AG09319 (cell line): ENCODE measurements at places on chromosomes 6 and 20.

DNA sequence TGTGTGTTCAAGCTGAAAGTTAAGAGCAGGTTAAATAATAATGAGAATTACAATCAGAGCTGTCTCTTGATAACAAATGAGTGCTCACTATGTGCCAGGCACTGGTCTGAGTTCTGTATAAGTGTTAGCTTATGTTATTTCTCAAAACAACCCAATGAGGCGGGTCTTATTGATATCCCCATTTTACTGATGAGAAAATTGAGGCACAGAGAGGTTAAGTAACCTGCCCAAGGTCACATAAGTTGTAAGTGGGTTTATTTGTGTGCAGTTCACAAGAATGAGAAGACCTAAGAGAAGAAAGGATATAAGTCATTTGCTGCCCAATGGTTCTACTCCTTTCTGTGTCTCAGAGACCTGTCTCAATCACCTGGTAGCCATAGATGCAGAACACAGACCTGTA lies 34.1 kb upstream of the ARMH2 start:
- no peak for DNase-seq

DNA sequence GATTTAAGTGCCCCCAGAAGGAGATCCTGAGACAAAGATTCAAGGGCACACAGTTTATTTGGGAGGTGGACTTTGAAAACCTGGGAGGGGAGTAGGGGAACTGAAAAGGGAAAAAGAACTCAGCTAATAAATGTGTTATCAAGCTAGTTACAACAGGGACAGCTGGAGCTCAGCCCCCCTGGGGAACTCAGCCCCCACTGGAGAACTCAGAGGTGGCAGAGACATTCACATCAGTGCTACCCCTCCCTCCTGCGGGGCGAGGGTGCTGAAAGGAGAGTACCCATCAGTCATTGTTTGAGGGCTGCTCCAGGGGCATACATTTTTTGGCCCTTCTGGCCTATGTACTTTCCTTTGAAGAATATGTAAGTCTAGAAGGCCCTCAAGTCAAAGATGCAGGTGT lies 101.4 kb downstream of the LRFN2 start:
- DNase-seq: no peak

- no peak for DNase-seq
Observed at GRCh38 chr20:62354811-62355341, 12.2 kb downstream of the LAMA5 start.

DNA sequence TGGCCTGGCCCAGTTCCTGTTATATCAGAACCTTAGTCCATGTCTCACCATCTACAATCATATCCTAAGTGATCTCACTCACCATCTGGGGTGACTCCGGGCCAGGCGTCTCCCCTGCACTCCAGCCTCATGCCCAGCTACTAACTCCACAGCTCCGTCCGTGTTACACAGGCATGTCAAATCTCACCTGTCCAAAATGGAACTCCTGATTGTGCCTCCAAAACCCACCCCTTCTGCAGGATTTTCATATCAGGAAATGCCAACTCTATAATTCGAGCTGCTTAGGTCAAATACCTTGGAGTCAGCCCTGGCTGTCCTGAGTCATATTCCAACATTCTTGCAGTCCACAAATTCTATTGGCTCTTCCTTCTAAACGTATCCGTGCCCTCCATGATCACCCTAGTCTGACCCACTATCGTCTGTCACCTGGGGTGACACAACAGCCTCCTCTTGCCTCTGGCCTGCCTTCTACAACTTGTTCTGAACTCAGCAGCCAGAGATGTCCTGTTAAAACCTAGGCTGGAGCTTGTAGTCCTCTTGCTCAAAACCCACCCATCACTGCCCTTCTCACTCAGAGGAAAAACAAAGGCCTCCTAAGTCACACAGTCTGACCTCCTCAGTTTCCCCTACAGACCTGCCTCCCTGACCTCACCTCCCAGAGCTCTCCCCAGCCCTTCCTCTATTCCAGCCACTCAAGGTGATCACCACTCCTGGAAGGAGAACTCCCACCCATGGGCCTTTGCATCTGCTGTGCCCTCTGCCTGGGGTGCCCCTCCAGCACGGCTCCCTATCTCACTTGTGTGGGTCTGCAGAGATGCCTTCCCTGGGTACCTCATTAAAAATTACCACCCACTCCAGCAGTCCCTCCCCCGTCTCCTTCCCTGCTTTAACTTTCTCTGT lies 85.3 kb upstream of the SIRPA start:
- DNase-seq: no peak

DNA sequence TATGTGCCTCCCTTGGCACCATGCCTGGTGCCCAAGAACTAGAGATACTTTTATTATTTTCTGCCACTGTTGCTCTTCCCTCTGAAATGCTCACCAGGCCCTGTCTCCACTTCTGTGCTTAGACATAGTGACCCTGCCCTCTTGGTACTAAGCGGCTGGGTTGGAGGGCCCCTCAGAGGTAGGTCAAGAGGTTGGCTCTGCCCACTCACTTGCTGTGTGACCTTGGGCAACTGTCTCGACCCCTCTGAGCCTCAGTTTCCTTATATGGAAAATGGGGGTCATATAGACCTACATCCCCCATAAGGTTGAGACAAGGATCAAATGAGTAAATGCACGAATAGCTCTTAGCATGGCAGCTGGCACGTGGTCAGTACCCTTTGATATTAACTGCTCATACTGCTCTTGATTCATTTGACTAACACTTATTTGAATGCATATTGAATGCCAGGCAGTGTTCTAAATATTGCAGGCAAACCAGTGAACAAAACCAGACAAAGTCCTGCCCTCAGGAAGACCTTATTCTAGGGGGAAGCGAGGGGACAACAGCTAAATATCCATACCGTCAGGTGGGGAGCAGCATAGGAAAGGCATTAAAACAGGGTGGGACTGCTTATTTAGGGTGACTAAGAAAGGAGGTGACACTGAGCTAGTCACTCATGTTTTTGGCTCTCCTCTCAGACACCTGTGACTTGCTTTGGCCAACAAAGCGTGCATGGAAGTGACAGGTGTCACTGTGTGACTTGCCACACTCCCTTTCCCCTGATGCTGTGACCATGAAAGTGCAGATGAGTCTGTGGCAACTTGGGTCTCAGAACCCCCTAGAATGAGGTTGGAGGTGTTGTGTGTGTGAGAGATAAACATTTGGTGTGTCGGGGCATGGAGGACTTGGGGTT lies 14.3 kb upstream of the SPO11 start:
- no peak for DNase-seq

GRCh38 chr6:144195671-144196270 lies 45.5 kb downstream of the STX11 start:
- no peak for DNase-seq

DNA sequence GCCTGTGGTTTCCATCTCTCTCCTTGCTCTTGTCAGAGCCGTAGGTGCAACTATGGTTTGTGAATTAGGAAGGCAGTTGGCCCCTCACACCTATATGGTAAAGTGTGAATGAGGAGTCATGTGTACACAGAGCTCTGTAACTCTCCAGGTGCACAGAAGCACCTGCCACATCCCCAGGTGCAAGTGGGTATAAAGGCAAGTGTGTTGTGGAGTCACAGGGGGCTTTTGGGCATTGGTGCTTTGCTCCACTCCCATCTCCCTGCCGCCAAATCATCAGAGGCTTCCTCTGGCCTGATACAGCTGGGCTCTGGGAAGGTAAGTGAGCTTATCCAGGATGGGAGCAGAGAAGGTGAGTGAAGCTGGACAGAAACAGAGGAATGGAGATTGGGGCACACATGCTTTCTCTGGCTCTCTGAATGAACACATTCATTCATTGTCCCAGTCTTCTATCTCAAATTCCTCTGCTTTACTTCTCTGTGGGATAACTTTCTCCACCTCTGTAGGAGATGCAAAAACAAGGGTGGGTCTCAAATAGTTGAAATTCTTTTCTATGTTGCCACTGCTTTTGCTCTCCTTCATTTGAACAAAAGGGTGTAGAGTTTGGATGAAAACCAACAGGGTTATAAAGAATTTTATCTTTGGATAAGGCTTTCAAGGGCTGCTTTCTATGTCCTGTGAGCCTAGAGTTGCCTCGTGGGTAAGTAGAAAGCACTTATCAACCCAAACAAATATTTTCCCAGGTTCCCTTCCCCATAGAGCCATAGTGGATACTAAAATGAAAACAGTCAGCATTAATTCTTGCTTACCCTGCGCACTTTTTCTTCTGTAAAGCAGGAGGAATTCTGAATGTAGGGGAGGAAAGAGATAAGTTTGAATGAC lies 45.0 kb upstream of the RIPOR2 start:
- DNase-seq: no peak

GRCh38 chr6:104630955-104631354 lies 228.8 kb downstream of the HACE1 start:
- no peak for DNase-seq

DNA sequence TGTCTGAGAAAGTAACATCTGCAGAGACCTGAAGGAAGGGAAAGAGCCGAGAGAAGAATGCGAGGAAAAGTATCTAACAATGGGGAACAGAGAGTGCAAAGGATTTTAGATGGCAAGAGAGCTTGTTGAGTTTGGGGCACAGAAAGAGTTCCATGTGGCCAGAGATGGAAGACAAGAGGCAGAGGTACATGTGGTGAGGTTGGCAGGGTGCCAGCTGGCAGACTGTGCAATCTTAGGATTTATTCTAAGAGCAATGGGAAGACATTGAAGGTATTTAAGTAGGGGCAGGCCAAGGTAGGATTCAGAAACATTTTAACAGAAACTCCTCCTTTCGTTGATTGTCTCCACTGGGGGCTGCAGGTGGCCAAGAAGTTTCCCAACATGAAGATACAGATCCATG lies 20.4 kb upstream of the LBP start:
- no peak for DNase-seq

- DNase-seq: no peak
Observed at GRCh38 chr20:60236613-60237012, 278.4 kb downstream of the CDH26 start.

GRCh38 chr6:56843476-56844349 lies 111.2 kb upstream of the BEND6 start:
- DNase-seq: no peak

- no peak for DNase-seq
Observed at GRCh38 chr6:20716865-20717264, 182.6 kb downstream of the CDKAL1 start.

- no peak for DNase-seq
Observed at GRCh38 chr6:42400061-42400760, 51.5 kb downstream of the TRERF1 start.

GRCh38 chr6:13327691-13328075 lies 654 bp downstream of the TBC1D7 start:
- no peak for DNase-seq

- DNase-seq: no peak
Observed at GRCh38 chr6:34374508-34374907, 18.0 kb downstream of the NUDT3 start.

DNA sequence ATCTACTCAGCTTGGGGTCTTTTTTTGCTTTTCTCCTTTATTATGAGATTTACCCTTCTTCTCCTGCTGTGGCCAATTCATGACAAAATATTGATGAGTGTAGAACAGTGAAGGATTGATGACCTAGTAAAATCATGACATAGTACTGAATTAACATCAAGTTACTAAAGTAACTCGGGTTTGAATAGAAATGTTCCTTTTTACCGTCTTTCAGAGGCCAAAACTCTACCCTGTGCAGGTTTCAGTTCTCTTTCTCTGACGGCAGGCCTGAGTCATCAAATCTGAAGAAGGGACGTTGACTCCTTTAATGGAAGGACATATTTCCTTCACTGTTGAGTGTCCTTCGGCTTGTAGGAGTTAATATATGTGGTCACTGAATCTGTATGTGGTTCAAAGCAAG lies 80.7 kb downstream of the RREB1 start:
- no peak for DNase-seq

DNA sequence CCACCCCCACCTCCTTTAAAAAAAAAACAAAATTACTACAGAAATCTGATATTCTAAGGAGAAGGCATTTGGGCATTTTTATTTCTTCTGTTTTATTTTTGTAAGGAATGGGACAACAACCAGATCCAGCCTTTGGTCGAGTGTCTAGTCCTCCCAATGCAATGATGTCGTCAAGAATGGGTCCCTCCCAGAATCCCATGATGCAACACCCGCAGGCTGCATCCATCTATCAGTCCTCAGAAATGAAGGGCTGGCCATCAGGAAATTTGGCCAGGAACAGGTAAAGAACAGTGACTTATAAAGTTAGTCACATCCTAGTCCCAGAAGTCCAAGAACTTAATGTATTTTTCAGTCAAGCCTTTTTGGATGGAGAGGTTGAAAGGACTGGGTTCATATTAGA lies 133.0 kb downstream of the SULF2 start:
- no peak for DNase-seq

- DNase-seq: no peak
Observed at GRCh38 chr20:43936104-43936770, 21.6 kb downstream of the TOX2 start.

- no peak for DNase-seq
Observed at GRCh38 chr6:154292066-154292465, 64.5 kb downstream of the IPCEF1 start.

DNA sequence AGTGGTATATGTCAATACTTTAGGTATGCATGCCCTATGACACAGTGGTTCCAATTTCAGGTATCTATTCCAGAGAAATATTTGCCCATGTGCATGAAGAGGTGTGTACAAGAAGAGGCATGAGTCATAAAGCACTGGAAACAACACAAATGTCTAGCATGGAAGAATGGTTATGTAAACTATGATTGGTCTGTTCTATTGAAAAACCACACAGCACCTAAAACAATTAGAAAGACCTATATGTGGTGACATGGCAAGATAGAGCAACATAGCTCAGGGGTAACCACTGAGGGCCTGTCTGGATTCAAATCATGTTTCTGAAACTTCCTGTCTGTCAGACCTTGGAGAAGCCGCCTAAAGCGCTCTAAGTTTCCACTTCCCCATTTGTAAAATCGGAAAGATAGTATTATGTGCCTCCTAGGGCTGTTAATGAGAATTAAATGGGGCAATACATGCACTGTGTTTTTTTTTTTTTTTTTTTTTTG lies 76.0 kb upstream of the SHLD1 start:
- DNase-seq: no peak

- no peak for DNase-seq
Observed at GRCh38 chr6:129969064-129969463, 49.3 kb upstream of the L3MBTL3 start.

- DNase-seq: no peak
Observed at GRCh38 chr20:37377346-37378081, 31.6 kb downstream of the SRC start.

- DNase-seq: no peak
Observed at GRCh38 chr6:161744211-161745067, 470.6 kb upstream of the AGPAT4 start.

- no peak for DNase-seq
Observed at GRCh38 chr6:29696147-29697125, 15.5 kb upstream of the ZFP57 start.

DNA sequence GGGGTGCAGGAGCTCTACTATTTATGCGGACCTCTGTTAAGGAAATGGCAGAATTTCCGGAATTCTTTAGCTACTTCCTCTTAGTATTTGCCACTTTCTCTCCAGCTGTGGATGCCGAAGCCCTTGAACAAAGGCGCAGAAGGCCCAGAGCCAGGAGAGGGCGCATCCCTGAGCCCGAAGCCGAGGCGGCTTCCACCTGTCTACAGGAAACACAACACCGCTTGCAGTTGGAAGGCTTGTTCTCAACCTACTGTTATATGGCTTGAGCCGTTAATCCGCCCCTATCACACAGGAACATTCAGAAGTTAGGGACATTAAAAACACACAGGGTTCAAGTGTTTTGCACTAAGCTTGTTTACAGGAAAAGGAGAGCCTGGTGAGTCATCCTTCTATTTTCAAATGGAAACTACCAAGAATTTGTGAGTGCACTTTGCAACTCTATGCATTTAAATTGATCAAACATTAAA lies 417.1 kb downstream of the BCKDHB start:
- no peak for DNase-seq
